NCI-H446 (cell line): ENCODE measurements at places on chromosomes 5 and 9.

DNA sequence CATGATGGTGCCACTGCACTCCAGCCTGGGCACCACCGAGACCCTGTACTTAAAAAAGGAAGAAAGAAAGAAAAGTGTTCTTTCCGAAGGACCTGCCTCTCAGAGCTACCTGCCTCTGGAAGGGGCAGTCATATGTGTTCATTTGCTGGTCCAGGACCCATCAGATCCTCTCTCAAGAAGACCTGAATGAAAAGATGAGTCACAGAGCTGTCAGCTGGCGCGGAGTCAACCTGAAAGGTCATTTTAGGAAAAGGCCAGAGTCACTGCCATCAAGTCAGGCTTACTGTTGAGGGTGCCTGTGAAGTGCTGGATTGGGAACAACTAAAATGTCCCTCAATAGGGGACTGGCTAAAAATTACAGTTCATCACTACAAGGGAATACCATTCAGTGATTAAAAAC is 14.9 kb upstream of the HRH2 start:
- DNase-seq: no peak

DNA sequence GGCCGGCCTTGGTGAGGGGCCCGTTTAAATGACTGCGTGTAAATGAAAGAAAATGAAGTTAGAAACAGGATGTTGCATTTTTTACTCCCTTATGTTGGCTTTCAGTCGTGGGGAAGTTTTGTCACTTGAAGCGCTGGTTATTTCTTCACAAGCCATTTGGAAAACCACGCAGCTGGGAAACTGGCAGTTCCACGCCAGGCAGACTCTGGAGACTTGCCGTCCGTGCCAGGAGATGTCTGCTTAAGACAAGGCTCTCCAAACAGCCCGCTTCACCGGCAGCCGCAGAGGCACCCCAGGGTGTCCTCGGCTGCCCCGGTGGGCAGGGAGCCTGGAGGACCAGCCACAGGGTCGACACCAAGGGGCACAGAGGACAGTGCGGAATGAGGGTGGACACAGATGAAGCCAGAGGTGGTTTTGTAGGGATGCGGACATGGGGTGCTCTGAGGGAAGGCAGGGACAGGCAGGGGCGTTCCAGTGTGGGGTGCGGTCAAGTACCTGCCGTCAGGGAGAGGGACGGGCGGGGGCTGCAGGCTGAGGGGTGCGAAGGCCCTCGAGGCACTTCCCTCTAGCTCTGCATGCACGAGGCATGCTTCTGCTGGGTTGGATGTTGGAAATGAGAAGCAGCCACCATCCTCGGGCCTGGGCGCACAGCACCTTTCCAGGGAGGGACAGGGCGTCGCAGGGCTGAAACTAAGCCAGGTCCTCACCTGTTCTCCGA is 11.1 kb upstream of the AJM1 start:
- DNase-seq: no peak

DNA sequence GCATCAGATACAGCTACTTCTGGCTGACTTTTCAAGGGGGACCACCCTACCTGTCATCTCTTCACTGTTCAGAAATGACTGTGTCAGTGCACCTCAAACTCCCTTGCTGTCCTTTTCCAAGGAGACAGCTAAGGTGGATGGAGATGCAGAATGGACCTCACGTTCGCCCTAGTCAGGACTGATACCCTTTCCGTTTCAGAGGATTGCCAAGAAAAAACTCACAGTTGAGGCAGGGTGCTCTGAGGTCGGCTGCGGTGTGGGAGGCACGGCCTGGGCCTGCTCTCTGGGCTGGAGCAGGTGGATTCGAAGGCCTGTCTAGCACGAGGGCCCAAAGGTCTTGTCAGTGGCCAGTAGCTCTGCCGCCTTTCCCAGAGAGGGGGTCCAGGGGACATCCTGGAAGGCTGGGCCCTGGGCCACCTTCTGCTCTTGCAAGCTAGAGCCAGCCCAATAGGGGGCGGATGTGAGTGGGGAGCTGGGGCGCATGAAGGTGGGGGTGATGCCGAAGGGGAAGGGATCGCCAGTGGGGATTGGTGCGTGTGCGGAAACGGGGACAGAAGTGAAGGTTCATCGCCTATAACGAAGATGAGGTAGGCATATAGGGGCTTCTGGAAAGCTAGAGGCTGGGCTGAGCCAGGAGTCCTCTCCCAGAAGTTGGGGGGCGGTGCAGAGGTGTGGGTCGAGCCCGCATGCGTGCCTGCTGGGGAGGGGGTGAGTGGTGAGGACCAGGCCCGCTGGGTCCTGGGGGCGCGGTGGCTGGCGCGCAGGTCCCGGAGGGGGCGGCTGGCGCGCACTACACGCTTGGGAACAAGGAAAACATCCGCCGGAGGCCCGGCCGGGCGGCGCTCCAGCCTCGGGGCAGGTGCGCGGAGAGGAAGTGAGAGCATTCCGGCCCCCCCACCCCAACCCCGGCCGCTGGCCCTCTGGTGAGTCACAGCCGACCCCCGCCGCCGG is 2.5 kb upstream of the MSMP start:
- DNase-seq: no peak

DNA sequence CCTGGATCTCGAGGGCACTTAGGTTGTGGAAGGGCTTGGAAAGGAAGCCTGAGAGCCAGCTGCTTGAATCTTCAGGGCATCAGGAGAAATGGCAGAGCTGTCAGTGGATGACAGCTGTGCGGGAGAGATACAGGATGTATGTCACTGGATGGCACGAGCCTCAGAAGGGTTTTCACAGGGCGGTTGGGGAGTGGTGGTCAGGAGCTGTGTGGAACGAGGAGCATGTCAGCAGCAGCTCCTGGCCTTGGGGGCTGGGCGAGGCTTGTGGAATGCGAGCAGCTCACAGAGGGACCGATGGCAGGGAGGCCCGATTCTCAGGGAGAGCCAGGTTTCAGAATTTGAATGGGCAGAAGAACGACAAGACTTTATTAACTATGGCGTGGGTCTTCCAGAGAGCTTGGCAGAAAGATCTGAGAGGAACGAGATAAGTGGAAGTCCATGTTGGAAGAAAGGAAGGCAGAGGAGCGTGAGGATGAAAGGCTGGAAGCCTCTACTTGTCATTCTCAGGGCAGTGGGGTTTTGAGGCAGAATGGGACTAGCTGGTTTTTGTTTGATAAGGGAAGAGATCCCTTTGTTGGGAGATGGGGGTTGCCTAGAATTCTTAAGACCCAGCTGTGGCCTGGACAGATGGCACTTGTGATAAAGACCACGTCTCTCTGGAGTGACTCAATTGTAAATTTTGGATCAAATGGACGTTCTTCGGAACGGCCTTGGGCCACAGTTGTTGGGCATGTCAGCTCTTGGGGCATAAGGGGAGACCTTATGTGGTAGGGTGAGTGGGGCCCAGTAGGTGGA is 60.3 kb downstream of the SNX30 start:
- no peak for DNase-seq

DNA sequence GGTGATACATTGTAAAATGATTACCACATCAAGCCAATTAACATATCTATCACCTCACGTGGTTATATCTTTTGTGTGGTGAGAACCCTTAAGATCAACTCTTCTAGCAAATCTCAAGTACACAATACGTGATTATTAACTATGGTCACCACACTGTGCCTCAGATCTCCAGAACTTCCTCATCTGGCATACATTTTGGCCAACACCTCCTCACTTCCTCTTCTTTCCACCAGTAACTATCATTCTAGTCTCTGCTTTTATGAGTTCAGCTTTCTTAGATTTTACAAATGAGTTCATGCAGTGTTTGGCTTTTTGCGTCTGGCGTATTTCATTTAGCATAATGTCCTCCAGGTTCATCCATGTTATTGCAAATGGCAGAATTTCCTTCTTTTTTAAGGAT is 35.8 kb downstream of the PRKACG start:
- DNase-seq: no peak

- DNase-seq: no peak
Measured at GRCh38 chr9:109167716-109168115, 667 bp upstream of the FRRS1L start.

GRCh38 chr9:137416563-137417151 is 6.3 kb downstream of the EXD3 start:
- DNase-seq: no peak

GRCh38 chr5:35134278-35135030 is 86.7 kb upstream of the AGXT2 start:
- DNase-seq: peak; percentile 42

- DNase-seq: no peak
Measured at GRCh38 chr9:30970812-30971211, 1413.6 kb upstream of the ACO1 start.

- no peak for DNase-seq
Measured at GRCh38 chr5:107805166-107805565, 134.4 kb upstream of the EFNA5 start.

DNA sequence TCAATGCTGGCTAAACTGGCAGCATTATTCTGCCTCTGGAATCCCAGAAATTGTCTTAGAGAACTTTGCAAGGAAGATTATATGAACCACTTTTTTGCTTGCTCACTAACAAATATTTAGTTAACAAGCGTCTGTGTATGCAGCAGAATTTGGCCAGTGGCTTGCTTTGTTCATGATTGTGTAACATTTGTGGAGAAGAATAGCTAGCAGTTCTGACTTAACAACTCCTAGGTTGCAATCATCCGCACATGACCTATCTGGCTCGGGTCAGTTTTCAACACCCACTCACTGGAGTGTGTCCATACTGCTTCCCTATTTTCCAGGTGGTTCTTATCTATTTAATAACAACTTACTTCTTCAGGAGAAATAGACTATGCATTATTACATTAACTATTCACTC is 98.5 kb downstream of the SNX18 start:
- no peak for DNase-seq

DNA sequence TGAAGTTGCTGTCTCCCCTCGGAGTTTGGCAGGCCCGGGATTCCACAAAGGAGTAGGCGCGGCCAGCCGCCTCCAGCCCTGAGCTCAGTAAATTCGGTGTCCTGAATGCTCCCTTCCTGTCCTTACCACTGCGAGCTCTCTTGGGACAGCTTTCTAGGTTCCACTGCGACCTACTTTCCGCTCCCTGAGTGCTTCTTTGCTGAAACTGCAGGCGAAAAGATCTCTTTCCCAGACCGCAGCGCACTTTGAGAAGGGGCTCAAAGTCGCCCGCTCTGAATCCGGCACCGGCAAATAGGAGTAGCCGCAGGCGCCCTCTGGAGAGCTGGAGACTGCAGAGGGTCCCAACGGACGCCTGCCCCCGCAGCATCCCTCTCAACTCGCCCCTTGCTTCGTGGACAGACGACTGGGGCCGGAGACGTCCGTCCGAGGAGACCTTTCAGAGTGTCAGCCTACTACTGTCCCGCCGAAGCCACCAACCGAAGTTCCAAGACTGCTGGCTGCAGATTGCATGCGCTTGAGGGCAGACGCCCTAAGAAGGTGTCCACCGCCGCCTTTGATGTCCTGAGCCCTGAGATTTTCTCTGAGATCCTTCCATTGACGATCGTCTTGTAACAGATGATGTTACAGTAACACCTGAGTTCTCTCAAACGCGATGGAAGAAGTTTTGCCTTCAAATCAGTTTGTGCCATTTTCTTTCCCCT is 96.0 kb downstream of the ANXA2R start:
- DNase-seq: no peak

- DNase-seq: no peak
Measured at GRCh38 chr9:123081824-123082223, 48.4 kb downstream of the GPR21 start.

DNA sequence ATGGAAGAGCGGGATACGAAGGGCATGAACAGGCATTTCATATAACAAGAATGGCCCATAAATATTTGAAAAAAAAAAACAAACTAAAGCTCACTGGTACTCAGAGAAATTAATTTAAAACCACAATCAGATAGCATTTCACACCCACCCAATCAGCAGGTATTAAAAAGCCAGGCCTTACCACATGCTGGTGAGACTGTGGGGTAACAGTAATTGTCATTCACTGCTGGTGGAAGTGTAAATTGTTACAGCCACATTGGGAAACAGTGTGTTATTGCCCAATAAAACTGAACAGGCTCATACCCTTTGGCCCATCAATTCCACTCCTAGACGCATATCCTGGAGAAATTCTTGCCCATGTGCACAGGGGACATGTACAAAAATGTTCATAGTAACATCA is 66.0 kb downstream of the PLAC8L1 start:
- DNase-seq: no peak

DNA sequence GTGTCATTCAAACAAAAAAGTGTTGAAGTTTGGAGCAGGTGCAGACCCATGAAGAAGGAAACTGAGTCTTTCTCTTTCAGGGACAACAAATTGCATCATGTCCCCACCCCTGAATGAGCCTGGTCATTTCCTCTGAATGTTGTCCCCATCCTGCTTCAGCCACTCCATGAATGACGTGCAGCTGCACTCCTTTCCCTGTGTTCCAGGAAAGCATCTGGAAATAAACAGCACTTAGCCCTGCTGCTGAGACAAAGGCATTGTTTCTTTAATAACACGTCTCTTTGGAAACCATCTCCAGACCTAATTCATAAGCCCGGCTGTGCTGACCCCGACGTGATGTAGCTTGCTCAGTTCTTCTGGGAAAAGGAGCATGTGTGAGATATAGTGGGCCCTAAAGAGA is 682.3 kb downstream of the BRINP1 start:
- no peak for DNase-seq

DNA sequence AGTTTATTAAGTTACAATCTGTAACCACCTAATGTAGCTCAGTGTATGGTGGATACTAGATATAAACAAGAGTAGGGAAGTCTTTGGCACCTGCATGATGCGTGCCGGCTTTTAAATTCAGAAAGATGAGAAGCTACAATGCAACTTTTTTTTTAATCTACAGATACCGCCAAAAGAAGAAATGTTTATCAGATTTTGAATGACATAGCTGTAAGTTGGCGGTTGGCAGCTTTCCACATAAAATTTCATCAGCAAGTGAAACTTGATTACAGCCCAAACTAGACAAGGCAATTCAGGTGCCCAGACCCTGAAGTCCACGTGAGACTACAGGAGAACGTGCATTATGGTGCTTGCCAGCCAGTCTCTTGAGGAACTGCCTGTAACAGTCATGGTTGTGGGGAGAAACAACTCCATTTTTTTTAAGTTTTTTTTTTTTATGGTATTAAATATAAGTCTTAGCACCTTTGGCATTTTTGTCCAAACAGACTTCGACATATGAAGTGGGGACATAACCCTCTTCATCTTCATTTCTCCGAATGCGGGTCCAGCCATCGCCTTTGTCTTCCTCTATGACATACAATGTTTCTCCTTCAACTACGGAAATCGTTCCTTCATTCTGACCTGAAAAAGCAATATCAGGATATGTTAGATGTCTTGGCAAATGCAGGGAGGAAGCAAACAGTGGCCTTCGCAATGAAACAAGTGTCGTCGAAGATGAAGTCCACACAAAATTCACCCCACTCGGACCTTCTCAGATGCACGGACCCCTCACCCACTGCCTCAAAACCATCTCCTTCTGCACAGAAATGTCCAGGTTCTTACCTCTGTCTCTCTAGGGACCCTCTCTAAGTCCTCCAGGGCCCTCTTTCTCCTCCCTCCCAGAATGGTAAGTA is 60.4 kb downstream of the USP20 start:
- DNase-seq: no peak

DNA sequence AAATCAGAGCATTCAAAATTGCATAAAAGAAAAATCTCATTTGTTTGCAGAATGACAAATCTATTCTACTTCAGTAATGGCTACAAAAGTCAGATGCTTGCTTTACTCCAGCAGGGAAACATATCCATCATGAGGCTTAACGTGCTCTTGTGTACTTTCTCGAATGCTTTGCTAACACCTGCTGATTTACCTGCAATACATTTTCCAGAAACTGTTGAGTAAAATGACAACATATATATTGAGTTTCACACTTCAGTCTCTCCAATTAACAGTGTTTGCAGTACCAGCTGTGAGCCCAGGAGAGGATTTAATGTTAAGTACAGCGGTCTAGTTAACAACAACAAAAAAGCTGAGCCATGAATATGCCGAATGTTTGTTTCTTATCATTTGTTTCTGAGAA is 391.5 kb upstream of the SMC2 start:
- DNase-seq: no peak
